SW 1271 (cell line): ENCODE measurements at places on chromosomes 12 and 14.

DNA sequence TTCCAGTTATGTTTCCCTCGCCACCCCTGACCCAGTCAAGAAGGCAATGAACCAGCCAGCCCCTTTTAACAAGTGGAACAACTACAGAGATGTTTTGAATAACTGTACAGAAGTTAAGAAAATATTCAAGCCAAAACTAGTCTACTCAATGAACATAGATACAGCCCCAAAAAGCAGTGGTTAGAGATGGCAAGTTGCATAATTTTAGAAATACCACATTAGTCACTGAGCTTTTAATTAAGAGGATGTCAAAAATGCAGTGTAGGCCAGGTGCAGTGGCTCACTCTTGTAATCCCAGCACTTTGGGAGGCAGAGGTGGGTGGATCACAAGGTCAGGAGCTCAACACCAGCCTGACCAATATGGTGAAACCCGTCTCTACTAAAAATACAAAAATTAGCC, 27.2 kb downstream of the PROX2 start:
- DNase-seq, result no peak

GRCh38 chr12:89461649-89462612, 62.7 kb downstream of the GALNT4 start:
- no peak for DNase-seq

GRCh38 chr12:53345486-53346188, 9.5 kb upstream of the SP7 start:
- DNase-seq, result no peak

GRCh38 chr14:102911541-102911951, 10.9 kb upstream of the AMN start:
- DNase-seq, result no peak

- no peak for DNase-seq
Measured at GRCh38 chr14:84180336-84180735, 1349.6 kb upstream of the FLRT2 start.

DNA sequence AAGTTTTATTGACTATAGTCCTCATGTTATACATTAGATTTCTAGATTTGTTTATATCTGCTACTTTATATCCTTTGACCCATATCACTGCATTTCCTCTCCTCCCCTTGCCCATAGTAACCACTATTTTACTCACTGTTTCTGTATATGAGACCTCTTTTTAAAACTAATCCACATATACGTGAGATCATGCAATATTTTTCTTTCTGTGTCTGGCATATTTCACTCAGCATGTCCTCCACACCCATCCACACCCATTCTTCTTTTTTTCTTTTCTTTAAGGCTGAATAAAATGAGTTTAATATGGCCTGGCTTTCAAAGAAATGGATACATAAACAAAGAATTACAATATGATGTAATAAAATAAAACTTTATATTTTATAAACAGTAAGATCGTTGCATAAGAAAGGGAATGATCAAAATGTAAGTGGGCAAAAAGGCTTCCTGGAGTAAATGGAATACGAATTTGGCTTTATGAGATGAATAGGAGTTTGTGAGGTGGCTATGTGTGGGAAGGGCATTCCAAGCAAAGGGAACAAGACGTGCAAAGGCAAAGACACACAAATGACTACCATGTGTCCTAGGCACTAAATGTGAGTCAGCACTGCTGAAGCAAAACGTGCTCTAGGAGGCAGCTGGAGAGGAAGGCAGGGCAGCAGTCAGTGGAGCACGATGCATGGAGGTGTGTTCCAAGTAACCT, 53.2 kb upstream of the HIF1A start:
- DNase-seq, result no peak

DNA sequence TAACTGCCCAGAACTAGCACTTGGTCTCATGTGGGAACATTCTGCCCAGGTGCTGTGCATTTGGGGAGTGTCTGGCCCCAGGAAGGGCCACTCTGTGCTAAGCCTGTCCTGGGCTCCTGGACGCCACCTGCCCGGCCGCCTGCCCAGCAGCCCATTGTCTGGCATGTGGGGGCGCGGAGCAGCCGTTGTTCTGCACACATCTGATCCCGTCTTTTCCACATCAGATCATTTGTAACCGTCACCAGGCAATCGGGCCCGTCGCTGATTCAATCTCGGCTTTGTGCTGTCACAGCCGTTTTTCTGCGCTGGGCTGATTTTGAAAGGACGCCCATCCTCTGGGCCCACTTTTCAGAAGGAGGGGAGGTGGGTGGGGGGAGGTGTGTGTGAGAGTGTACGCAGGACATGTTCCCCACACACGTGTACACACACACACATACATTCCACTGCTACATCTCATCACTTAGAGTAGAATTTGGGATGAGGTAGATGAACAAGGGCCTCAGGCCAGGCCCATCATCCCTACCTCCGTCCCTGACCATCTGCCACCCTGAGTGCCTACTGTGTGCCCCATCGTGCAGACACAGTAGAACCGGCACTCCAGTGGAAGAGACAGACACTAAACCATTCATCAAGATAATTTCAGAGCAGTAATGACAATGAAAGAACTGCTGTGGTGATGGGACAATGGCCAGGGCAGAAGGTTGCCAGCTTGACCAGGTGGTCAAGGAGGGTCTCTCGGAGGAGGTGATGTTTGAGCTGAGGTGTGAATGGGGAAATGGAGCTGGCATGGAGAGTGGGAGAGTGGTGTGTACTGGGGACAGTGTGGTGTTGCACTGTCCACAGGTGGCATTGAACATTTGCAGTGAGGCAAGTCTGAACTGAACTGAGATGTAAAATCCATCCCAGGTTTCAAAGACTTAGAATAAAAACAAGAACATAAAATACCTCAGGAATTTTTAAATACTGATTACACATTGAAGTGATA, 19.0 kb downstream of the FAM222A start:
- no peak for DNase-seq

DNA sequence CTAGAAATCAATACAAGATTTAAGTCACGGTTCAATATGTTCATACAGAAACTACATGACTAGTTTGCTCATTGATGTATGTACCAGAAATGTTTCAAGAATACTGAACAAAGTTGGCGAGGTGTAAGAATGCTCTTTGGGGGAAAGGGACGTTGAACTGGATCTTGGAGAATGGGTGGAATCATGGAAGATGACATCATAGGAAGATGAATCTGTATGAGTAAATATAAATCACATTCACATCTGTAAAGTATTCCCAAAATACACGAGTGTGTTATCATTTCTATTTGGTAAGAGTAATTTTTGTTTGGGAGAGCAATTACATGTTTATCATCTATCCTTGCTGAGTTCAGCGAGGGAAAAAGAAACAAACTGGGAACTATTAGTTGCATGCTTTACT, 162.2 kb upstream of the TMTC1 start:
- DNase-seq, result no peak

GRCh38 chr14:50978888-50979287, 34.6 kb upstream of the PYGL start:
- DNase-seq, result no peak
